ENCODE measurements at places on chromosomes 5 and 9.

- DNase-seq, result no peak
Observed at GRCh38 chr9:115986508-115986907, 167.1 kb upstream of the PAPPA start.

GRCh38 chr9:131824155-131824594, 84.3 kb upstream of the RAPGEF1 start:
- no peak for DNase-seq

GRCh38 chr5:40410964-40411635, 268.6 kb upstream of the PTGER4 start:
- no peak for DNase-seq

DNA sequence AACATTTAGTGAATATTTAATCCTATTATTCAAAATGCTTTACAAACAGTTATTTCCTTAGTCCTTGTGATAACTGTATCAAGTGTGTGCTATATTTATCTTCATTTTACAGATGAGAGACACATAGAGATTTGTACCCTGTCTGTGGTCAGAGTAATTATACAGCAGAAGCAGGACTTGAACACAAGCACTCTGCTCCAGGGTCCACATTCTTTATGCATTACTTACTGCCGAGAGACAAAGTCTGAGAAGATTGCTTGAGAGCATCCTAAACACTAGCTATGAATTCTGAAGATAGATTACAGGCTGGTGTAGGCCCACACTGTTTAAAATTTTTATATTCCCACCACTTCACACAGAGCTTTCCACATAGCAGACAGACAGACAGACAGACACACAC, 926.1 kb upstream of the DMAC1 start:
- no peak for DNase-seq

GRCh38 chr9:75128535-75128934, 40.2 kb downstream of the OSTF1 start:
- DNase-seq, result no peak

All from NCI-H82 (cell line).